Forelimb muscle (tissue), 1 donor: ENCODE measurements at places on chromosomes 6 and 20.

DNA sequence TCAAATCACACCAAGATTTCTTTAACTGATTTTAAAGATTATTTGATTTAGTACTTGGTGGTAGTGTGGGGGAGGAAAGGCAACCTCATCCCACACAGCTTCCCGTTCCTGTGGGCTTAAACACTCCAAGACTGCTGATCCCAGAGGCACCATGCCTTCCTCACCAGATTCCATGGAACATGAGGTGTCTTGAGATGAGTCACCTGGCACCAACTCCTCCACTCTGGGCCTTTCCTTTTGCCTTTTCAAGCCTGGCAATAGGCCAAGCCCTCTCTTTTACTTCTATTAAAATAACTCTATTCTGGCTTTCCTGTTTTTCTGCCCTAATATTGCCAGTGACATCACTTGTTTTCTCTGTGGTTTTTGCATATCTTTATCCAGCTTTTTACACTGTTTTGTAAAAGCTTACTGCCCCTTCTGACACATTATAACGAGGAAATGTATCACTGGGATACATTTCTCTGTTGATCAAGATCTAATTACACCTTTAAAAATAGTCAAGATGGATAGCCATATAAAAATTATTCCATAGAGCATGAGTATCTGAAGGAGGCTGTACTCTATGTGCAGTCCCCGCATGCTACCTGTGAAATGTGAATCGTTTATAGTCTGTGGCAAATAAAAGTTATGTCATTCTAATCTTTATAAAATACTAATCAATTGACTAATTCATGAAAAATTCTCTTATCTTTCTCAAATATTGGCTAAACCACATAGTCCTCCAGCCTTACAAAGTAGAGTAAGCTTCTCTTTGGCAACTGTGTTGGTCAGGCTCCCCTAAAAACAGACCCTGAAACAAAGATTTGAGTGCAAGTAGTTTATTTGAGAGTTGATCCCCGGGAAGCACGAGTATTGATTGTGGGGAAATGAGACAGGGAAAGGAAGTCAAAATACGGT is 257.8 kb upstream of the KCNQ5 start:
- DNase-seq = no peak

DNA sequence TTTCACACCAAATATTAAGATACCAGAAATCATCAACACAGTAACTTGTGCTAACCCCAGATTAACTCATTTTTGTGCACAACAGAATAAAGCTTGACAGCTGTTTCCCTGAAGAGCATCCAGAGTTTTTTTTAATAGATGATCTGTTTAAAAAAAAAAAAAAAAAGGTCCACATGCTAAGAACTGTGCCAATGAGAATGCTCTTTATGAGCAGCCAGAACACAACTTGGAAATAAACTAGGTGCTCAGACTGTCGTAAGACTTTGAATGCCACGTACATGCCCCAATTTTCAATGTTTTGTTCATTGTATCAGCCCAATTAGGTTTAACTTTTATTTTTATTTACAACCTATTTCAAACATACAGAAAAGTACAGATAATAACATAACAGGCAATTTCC is 47.3 kb downstream of the STAU1 start:
- no peak for DNase-seq

GRCh38 chr6:140879946-140880345 is 1252.8 kb upstream of the GJE1 start:
- no peak for DNase-seq

DNA sequence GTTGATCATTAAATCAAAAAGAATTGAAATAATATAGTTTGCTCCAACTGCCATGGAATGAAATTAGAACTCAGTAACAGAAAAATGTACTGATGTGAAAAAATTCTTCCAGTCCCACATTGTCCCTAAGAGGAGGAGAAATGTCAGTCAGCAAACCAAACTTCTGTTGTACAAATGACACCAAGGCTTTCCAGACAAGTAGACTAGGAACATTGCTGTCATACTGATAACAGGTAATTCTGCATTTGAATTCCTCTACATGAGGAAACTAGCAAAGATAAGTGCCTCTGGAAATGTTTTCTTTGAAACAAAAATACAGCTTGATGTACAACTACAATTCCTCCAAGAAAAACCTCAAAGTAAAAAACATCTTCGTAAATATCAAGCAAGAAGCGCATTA is 90.2 kb downstream of the HIVEP1 start:
- no peak for DNase-seq
